Prostate gland (tissue), 2 donors: ENCODE measurements at places on chromosomes 3 and 15. TPM values are rescaled to one million over a fixed set of nuclear protein-coding genes. Genes with fewer than 3 reads are reported as not detected.

The GLDN gene
- total RNA-seq = 1.2 TPM

DNA sequence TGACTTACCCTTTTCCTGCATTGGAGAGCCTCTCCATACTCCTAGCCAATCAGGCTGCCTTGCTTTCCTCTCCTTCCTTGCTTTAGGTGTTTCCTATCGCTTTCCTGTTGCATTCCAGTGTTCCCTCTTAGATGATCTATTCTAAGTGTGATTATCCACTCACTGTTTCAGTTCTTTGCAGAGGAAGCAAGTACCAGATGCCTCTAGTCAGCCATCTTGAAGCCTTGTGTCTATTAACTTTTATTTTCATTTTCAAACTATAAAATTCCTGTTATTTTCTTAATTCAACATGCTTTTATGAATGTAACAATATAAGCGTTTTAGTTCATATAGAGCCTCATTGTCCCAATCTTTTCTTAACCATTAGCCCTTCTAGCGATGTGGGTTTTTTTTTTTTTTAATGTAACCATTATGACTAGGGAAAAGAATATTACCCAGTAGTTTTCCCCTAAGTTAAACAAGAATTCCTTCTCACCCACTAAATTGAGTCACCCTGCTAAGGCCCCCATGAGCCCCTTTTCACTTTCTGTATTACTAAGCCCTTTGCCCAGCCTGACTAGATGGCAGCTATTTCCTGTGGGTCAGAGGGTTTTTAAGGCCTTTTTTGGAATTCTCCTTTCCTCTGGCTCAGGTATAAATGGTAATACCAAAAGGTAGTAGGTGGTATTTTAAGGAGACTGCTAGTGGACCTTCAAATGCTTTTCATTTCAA is 229.4 kb upstream of the CTNNB1 start:
- no peaks in the 10 kb centered on the region for H3K36me3 ChIP-seq
- H3K27ac ChIP-seq = no peak overlapping the region

The TBC1D5 gene
- 64.8 TPM for total RNA-seq

DNA sequence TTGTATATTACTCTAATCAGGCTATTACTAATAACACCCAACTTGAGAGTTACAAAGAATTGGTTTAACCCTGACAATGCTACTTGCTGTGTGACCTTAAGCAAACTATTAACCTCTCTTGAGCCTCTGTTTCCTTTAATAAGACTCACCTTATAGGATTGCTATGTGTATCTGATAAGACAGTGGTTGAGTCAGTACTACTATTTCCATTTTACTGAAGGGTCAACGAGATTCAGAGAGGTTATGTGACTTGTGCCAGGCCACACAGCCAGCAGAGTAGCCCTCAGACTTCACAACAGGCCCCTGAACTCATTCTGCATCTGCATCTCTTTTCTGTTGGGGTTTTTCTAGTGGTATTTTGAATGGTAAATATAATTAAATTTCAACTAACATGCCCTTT is 420.1 kb downstream of the MAGI1 start:
- H3K4me3 ChIP-seq = no peak overlapping the region
- no peak overlapping the region for H3K27ac ChIP-seq
- H3K4me1 ChIP-seq = no peaks in the 10 kb centered on the region
